Fibroblast of skin of right biceps (primary cell): ENCODE measurements at places on chromosomes 12 and 14.

DNA sequence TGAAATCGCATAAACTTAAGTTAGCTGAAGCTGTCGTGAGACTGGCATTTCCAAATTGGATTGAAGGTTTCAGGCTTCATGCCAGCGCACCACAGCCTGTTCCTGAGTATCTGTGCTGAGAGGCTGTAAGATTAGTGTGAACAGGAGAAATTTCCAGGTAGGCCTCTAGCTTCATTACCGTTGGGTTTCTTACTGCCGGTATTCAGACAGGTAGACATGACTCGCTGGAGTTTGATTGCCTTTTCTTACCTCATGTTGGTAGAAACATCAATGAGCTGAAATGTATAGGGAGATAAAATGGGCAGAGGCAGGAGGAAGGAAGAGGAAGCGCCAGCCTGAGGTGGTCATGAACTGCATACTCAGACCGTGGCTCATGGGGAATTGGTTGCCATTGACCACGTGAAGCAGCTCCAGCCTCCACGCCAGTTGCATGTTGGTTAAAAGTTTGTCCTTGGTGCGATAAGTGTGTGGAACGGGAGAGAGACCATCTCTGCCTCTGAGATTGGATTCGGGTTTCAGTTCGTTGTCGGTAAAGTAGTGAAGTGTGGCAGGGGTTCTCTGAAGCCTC, 42.3 kb upstream of the MMP17 start:
- no peak for DNase-seq

DNA sequence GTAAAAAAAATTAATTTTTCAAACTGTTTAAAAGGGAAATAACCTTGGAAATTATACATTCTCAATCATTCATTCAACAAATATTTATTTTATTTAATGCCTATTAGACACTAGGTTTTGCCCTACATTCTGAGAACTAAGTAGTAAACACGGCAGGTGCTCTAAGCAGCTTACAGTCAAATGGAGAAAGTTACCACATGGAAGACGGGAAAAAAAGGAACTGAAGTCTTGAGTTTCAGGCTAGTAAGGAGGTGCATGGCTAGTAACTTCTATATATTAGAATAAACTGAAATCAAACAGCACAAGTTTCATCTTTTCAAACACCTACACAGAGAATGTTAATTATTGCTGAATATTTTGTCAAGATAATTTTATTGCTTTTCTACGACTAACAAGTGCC, 52.9 kb downstream of the C12orf42 start:
- no peak for DNase-seq

DNA sequence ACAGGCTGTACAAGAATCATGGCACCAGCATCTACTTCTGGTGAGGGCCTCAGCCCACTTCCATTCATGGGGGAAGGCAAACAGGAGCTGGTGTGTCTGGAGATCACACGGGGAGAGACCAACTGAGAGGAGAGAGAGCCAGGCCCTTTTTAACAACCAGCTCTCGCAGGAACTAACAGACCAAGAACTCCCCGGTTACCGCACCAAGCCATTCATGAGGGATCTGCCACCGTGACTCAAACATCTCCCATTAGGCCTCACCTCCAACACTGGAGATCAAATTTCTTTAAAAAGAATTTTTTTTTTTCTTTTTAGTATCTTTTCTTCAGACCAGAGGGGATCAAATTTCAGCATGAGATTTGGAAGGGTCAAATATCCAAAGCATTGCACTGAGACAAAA, 16.7 kb upstream of the AQP2 start:
- peak; percentile 54 for DNase-seq

- DNase-seq = no peak
These were observed 66.8 kb downstream of the GLRX5 start for GRCh38 chr14:95601650-95602049.

GRCh38 chr14:56224691-56225681, 106.8 kb downstream of the PELI2 start:
- no peak for DNase-seq

DNA sequence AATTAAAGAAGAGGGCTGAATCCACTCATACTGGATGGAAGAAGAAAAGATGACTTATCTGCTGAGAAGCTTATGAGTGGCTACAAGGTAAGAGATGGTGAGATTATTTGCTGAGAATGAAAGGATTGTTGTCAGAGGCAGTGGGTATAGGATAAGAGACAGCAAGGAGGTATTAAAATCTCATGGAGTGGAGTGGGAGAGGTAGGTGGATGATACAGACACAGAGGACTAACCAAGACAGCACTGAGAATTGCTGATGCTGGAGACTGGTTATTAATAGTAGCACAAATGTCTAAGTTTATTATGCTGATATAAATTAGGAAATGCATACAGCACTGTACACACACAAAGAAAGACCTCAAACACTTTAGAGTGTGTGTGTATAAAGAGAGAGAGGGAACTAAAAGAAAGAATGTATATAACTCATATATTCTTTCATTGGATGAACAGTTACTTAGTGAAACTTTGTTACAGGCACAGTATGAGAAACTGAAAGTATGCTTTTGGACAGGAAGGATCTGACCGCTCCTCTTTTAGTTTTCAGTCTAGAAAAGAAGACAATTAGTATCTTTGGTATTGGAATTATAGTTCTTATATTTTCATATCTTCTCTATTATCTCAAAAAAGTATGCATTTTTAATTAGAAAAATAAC, 543.1 kb downstream of the LRFN5 start:
- no peak for DNase-seq

GRCh38 chr12:101733166-101733565, 6.1 kb downstream of the SYCP3 start:
- no peak for DNase-seq

GRCh38 chr12:39780913-39781446, 161.4 kb upstream of the ABCD2 start:
- no peak for DNase-seq

DNA sequence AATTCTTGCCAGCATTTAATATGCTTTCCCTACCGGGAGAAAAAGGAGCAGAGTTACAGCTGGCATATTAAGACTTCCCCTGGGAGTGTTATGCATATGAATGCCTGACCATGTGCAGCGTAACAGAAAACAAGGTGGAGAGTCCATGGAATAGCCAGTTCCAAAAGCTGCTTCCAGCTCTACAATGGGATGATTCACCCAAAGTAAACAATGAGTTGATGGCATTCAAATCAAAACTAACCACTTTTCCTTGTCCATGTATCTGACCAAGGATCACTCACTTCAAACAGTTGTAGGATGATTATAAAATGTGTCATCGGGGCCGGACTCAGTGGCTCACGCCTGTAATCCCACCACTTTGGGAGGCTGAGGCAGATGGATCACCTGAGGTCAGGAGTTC, 48.1 kb upstream of the BICDL1 start:
- DNase-seq = peak; percentile 66

GRCh38 chr14:23557521-23557920, 1.4 kb downstream of the THTPA start:
- DNase-seq = no peak

GRCh38 chr12:10031321-10031720, 839 bp downstream of the CLEC9A start:
- DNase-seq = peak; percentile 30

DNA sequence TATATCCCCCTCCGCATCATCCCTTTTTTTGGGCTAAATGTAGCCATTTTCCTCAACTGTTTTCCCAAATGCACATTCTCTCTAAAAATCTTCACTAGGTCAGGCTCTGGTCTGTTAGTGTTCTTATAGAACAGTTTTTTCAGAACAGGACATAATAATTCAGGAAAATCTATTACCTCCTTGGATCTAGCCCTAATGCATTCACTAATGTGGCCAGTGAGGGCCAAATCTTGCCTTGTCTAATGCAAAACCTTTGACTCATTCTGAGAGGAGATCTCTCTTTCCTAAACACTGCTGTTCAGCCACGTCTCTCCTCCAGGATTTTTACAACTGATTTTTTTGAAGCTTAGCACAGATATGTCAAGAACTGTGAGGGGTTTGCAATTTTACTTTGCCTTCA, 15.5 kb downstream of the C14orf132 start:
- no peak for DNase-seq

DNA sequence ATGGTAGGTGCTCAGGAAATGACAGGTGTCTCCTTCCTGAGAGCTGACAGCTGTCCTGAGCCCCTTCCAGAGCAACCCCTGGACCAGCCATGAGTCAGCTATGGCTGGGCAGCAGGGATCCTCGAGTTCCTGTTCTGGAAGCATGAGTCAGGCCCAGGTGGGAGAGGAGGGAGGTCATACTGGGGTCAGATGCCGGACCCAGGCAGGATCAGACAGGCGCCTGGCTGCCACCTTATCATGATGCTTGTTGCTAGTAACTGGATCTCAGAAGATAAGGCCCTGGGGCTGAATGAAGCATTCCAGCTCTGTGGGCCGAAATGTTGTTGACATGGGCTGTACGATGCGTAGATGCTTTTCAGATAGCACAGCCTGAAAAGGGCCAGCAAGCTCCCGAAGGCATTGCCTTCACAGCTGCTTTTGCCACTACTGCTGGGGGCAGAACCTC, 17.4 kb upstream of the KRT7 start:
- DNase-seq = no peak

DNA sequence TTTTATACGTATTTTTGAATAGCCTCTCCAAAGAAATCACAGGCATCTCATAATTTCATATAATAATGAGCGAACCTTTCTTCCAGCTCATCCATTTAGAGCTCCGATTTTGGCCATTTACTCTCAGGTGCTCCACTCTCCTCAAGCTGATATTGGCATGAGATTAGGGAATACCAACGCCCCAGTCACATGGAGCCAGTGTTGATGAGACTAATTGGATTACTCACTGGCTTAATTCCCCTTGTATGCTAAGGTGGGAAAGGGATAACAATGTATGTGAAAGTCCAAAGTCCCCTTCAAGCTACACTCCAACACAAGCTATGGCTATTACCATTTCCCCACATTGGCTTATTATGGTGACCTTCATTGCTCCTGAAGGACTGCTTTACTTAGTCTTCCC, 76.6 kb upstream of the NAV3 start:
- DNase-seq = no peak
